ENCODE measurements at places on chromosomes 12 and 14. TPM values are rescaled to one million over a fixed set of nuclear protein-coding genes. Genes with fewer than 3 reads are reported as not detected.

- no peak for DNase-seq
Measured at GRCh38 chr12:50916292-50916691, 36.1 kb upstream of the HIGD1C start.

Gene MYF6
- polyA plus RNA-seq, result 71.6 TPM

- DNase-seq, result peak; percentile 25
Measured at GRCh38 chr14:35883677-35884293, 57.6 kb downstream of the BRMS1L start.

- DNase-seq, result no peak
Measured at GRCh38 chr12:24993793-24994192, 44.9 kb upstream of the BCAT1 start.

- no peak for DNase-seq
Measured at GRCh38 chr12:56153678-56154065, 1.3 kb downstream of the MYL6B start.

DNA sequence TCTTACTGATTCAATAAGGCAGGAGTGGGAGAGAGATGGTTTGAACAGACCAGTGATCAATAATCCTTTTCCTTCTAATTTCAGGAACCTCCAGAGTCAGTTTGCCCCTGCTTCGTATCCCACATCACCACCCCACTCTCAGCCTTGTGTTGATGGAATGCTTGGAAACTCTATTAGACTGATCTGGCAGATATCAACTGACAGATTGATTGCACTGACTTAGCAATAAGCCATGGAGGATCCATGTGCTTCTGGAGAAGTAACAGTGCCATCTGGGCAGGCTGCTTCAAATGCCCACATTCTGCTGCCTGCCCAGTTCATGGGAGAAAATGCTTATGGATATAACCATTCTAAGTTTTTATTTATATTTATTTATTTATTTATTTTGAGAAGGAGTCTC lies 218.0 kb downstream of the SLC2A13 start:
- no peak for DNase-seq

Gene SLC38A4
- 8.3 TPM for polyA plus RNA-seq

DNA sequence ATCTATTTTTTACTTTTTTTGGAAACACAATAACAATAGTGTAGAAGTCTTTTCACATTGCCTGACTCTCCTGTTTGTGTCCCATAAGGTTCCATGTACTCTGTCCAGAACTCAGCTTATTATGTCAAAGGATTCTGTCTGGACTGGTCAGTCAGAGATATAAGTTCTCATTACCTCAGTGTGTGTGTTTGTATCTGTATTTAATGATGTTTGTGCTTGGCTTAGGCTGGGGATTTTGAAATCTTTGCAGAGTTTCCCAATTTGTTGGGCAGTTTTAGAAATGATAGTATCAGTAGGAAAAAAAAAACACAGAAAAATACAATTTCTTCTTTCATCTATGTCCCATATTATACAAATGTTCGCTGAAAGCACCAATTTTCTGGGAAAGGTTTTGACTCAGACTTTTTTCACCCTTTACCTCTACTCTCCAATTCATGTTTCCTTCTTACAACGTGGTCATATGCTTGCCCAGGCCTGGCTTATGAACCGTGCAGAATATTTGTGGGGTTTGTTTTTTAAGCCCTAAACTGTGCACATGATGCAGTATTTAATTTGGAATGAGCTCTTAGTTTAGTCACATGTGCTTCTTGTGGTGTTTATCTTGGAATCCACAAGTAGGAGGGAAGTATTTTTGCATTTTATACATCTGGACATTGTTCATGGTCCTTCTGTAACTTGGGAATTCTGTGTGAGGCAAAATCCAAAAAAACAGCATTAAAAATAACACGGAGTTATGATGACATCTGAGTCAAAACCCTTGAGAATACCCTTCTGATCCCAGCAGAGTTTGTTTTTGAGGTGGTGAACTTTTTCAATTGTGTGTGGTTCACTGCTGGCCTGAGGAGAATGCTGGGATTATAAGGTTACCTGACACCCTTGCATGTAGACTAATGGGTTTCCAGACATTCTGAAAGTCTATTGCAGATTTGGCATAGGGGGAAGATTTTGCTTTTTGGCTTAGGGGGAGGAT lies 121.2 kb downstream of the RAD51B start:
- DNase-seq, result peak; percentile 92

DNA sequence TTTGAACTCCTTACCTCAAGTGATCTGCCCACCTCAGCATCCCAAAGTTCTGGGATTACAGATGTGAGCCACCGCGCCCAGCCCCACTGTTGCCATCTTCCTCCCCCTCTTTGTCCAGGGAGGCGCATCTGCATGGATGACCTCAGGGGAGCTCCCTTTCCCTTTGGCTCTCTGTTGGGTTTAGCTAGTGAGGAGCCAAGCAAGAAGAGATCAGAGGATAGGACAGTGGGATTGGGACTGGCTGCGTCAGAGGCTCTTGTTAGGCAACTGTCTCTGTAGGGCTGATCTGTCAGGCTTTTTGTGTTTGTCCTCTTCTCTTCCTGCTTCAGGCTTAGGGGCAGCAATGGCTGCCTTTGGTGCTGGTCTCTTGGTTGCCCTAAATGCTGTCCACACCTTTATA lies 8.5 kb upstream of the IFT81 start:
- DNase-seq, result no peak

DNA sequence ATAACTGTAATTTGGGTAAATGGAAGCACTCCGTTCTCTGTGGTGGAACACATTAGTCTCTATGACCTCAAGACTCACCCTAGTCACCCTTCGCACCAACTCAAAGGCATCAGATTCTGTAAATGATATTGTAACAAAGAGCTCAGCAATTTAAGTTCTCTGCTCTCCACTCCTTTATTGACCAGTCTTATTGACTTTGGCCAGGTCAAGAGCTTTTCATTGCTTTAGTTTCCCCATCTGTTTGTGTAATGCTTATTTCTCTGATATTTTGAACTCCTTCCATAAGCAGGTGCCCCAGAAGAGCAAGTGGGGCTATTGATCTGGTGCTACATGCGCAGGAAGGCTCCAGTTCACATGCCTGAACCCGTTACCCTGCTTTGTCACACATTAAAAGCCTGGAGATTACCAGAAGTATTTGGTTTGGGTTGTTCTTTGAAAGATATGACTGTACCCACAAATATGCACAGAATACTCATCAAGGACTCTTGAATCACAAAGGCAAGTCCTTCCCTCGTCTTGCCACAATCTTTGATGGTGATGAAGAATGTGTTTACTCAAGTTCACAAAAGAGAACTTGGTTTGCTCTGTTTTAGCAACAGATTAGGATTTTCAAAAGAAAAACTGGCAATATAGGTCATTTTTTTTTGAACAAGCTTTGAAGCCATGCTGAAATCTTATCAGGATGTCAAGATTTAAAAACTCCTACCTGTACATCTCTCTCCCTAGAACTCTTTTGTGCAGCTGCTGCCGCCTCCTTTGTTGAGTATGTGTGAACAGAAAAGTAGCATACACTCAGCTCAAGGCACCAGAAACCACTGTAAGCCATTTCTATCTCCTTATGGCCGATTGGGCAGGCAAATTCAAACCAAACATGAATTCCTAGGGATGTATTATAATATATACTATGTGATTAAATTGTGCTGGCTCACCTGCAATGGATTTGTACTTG lies 193.9 kb downstream of the BCAT1 start:
- DNase-seq, result peak; percentile 71

DNA sequence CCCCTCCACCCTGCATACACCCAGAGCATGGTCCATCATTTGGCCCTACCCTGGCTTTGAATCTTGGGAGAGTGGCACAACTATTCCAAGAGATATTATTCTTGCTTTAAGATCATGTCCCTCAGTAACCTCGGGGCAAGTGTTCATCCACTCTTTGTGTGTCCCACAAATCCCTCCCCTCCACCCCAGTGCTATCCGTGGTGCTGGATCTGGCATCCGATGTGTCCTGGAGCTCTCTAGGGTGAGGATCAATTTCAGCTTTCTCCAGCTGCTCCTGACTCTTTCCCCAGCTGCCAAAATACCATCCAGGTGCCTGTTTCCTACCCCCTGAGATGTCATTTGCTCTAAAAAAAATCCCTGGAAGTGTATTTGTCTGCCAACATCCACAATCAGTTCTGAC lies 64.8 kb upstream of the CMKLR1 start:
- DNase-seq, result peak; percentile 31

DNA sequence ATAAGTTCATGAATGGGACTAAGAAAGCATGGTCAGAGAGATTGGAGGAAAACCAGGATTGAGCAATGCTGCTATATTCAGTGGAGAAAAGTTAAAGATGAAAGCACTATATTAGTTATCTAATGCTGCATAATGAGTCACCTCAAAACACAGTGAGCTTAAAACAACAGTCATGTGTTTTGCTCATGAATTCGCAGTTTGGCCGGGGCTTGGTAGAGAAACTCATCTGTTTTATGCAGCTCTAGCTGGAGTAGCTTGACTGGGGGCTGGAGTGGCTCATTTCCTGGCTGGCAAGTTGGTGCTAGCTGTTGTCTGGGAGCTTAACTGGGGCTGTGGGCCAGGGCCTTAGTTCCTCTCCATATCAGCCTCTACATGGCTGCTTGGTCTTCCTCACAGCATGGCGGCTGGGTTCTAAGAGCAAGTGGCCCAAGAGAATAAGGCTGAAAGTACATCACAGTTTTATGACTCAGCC lies 90.1 kb downstream of the ADCK1 start:
- DNase-seq, result no peak
